ENCODE measurements at places on chromosomes 6 and 20.

GRCh38 chr6:104688283-104688969 is 171.3 kb downstream of the HACE1 start:
- DNase-seq, result no peak

- DNase-seq, result no peak
Measured at GRCh38 chr6:143515766-143516355, 4.3 kb upstream of the FUCA2 start.

DNA sequence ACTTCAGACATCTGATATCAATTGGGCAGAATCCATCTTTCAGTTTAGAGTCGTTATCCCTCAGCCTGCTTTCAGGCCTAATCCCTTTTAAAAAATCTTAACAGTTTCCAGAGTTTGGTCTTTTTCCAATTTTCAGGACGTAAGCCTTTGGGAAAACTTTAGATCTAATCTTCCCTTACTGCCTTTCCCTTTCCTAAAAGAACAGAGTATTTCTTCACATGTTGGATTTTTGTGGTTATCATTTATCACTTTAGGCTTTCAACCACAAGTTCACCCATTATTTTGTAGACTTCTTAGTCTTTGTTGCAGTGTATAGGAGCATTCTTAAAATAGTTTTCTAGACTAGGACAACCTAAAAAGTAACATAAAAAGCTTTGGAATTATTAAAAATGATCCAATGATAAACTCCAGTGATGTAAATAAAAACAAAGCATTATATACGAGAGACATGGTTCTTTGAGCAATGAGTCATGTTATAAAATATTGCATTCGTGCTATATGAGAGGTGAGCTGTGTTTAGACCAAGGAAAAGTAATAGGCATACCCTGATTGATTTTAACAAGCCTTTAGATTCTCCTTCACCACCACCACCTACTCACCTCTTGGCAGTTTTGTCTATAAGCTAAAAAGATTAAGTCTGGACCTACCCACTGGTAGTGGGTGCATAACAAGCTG is 90.4 kb upstream of the MCHR2 start:
- DNase-seq, result no peak

- DNase-seq, result no peak
Measured at GRCh38 chr20:33524261-33524660, 34.4 kb downstream of the CBFA2T2 start.

DNA sequence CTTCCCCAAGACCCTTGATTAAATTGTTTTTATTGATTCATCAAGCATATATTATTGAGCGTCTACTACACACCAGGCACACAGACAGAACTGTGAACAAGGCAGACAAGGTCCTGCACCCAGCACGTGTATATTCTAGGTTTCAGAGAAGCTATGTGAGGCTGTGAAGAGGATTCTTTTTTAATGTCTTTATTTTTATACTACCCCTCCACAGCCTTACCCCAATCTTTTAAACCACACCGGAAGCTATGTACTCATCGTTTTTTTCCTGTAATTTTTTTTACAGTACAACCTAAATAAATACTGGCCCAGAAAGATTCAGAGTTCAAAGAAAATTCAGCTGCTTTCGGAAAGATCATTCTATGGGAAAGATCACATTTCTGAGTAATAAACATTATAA is 10.0 kb downstream of the SGK1 start:
- no peak for DNase-seq

DNA sequence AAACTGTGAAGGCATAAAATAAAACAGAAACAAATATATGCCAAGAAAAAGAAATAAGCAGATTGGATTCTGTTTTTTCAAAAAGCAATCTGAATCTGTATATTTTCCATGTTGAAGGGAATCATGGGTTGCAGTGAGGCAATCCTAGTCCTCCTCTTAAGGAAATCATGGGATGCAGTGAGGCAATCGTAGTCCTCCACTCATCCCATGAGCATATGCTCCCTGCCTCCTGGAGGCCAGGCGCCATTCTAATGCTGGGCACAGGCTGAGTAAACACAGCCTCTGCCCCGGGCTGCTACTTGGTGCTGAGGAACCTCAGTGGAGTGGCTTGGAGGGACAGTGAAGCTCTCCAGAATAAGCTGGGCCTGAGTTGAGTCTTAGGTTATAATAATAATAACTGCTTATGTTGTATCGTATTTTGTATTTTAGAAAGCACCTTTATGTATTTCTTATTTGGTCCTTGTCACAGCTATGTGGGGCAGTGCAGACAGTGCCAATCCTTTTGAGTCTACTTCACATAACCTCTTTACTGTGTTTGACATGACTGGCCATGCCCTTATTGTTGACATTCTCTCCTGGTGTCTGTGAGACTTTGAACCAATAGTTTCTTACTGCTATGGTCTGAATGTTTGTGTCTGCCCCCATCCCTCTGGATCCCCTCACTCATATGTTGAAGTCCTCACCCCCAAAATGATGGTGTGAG is 56.6 kb upstream of the CITED2 start:
- DNase-seq, result no peak

- no peak for DNase-seq
Measured at GRCh38 chr20:16713066-16713465, 16.8 kb upstream of the SNRPB2 start.

GRCh38 chr6:128492386-128492785 is 28.0 kb downstream of the PTPRK start:
- DNase-seq, result no peak

- no peak for DNase-seq
Measured at GRCh38 chr6:31121131-31121790, 1.0 kb upstream of the CDSN start.

DNA sequence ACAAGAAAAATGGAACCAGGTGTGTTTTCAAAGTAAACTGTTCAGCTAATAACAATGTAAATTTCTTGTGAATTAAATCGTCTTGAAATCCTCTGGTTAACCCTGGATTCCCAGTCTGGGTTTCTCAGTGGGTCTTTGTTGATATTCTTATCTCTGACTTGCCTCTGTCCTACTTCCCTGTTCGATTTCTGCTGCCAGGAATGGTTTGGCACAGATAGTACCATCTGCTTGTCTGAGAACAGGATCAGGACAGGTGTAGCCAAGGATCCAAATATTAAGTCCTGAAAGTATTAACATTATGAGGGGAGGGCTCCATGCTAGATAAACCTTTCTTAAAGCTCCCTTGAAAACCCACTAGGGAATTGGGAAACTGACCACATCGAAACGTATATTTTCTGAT is 30.1 kb downstream of the ARFGEF2 start:
- no peak for DNase-seq

- no peak for DNase-seq
Measured at GRCh38 chr20:54456423-54456822, 19.0 kb upstream of the DOK5 start.

GRCh38 chr6:7100753-7101081 is 7.0 kb upstream of the RREB1 start:
- no peak for DNase-seq

DNA sequence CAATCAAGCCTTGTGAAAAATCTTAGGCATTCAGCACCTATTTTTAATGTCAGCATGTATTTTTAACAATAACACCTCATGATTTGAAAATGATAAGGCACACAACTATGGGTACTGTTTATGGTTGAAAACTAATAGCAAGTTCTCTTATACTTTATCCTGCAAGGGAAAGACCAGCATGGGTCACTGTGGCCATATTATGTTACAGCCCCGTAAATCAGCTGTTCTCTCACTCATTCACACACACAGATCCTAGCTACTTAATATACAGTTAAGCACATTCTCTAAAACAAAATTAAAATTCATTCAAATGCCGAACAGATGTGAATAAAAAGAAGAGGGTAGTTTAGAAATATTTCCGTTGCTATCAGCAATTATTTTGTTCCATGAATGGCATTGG is 224.4 kb downstream of the OGFRL1 start:
- DNase-seq, result no peak

DNA sequence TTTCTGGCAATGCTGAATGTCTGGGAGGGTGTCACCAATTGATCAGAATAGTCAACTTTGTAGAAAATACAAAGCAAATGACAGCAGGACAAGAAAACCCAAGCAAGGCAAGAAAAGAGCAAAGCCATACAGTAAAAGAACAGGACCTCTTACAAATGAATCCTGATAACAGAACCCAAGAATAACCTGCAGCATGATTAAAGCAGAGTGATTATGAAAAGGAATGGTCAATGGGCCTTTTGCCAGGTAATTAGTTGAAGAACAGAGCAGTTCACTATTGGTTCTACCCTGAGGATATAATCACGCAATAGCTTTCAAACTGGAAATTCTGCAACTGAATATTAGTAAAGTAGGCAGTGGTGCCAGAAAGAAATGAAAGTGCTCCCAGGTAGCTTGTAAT is 319.8 kb downstream of the FRK start:
- no peak for DNase-seq

DNA sequence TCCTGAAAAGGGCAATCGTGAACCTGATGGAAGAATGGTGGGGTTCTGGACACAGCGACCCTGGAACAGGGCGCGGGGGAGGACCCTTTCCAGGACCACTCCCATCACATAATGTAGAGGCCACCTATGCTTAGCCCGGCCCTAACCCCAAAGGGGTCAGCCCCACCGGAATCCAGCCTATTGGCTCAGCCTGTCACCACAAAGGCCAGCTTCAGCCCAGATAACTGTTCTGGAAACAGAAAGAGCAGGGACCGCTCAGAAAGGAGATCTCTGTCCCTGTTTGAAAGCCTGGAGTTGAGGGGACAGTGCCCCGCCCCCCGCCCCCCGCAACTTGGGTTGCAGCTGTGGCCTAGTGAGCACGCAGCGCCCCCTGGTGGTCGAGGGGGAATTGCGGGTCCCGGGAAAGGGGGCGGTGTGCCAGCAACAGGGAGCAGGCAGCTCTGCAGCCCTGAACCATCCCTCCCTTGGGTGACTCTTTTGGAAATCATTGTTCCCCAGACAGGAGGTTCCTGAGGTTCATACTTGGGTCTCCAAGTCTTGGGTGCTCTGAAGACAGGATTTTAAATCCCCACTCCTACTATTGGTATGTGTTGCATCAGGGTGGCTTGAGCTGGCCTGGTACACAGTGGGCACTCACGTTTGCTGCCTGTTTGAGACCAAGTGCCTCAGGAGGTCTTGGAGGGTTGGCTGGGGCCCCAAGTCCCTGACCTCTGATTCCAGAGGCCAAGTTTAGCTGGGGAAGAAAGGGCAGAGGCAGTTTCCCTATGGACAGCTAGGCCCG is 1.5 kb downstream of the SIGLEC1 start:
- peak; percentile 11 for DNase-seq

DNA sequence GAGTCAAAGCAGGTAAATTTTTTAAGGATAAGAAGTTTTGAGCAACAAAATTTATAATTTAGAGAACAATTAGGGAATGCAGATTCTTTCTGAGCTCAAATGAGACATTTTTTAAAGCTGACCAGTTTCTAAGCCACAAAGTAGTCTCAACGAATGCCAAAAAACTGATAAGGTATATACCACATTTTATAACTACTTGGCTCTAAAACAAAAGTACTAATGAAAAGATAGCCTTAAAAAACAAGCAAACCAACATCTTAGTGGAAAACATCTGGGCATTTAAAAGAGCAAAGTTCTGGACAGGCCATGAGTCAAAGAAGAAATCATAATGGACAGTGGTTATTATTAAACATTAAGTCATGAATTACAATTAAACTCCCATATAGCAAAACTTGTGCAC is 23.2 kb upstream of the RNF146 start:
- DNase-seq, result no peak

DNA sequence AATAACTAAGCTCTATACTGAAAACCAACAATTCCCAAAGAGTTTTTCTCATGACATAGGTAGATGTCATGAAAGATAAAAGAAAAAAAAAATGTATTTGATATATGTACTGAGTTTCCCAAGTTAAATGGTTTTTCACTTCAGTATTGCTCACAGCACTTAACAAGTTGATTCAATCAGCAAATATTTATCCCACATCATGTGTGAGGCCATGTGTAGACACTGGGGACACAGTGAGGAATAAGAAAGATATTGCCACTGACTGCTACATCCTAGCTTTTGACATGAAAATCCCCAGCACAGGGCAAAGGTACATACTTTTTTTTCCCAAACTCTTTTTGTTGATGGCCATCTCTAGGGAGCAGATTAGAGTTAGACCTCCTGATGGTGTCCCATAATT is 25.3 kb downstream of the SPTLC3 start:
- DNase-seq, result no peak

GRCh38 chr20:1567392-1568162 is 10.1 kb upstream of the SIRPD start:
- no peak for DNase-seq

DNA sequence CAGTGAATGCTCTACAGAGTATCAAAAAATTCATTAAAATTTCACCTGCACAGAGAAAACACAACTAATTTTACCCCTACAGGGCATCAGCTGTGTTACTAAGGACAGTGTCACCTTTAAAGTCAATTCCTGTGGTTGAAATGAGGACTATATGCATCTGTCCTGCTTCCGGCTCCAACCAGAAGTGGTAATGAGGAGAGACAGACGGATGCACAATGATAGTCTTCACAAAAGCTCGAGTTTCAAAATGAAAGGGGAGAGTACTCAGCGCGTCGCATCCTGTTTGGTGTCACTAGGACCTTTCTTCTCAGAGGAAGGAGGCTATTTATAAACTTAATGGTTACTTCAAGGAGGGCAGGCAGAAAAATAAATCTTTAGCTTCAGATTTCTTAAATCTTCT is 86.5 kb downstream of the LYRM4 start:
- no peak for DNase-seq

DNA sequence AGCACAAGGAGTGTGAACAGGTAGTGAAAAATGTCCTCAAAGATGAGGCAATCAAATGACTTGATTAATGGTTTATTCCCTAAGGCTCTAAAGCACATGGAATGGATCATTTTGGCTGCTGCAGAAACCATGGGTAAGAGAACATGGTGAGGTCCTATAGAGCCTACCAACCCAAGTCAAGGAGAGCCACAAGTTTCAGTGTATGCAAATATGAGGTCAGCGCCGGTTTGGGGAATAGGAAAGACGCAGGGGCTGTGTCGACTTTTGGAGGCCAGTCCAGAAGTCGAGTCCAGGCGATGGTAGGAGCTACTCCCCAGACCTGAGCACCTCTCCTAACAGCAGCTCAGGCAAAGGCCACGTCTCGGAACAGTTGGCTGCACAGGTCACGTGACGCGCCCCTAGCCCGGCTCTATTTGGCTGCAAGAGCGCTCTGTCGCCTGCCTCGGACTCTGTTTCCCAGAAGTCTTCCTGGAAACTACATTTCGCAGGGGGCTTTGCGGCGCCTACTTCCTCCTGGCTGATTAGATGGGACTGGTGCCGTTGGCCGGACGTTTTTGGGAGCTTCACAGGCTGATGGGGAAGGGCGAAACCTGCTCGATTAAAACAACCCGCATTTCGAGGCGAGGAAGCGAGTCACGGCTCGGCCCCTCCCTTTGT is 74.4 kb upstream of the CHD6 start:
- DNase-seq, result peak; percentile 88

GRCh38 chr6:32971581-32972352 is 3.4 kb downstream of the BRD2 start:
- peak; percentile 99 for DNase-seq

- DNase-seq, result no peak
Measured at GRCh38 chr6:120935016-120935415, 399.3 kb downstream of the TBC1D32 start.

DNA sequence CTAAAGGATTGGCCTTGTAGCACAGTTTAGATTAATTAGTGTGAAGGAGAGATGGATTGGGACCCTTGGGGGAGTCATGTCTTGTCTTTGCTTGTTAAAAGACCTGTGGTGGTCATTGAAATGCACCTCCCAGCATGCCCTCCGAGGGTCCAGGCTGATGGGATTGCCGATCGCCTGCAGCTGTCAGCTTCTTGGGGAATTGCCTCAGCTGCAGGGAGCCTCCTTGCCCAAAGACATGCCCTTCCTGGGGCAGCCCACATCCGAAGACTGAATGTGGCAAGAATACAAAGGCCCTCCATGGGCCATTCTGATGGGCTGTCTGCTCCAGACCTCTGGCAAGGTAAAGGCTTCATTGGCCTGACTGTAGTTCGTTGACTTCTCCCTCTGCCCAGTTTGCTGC is 150.7 kb downstream of the FARS2 start:
- DNase-seq, result no peak

- DNase-seq, result no peak
Measured at GRCh38 chr6:125753218-125753936, 3.9 kb downstream of the HEY2 start.
